T-helper 17 cell (primary cell): ENCODE measurements at places on chromosomes 7 and 10.

DNA sequence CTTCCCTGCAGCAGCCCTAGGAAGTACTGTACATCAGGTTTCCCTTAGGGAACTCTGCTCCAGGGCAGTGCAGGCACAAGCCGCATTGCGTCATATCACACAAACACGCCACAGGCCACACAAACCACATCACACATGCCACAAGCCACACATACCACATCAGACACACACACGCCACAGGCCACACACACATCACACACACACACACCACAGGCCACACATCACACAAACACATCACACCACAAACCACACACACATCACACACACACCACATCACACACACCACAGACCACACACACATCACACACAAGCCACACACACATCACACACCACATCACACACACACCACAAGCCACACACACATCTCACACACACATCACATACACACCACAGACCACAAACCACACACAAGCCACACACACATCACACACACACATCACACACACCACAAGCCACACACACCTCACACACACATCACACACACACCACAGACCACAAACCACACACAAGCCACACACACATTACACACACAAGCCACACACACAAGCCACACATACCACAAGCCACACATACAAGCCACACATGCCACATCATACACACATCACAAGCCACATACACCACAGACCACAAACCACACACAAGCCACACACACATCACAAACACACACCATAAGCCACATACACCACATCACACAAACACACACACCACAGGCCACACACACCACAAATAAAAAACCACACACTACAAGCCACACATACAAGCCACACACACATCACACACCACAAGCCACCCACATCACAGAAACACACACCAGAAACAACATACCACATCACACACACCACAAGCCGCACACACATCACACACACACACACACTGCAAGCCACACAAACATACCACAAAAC, 53.4 kb downstream of the TMEM209 start:
- peak; percentile 40 for DNase-seq

- no peak for DNase-seq
These were observed 48.4 kb upstream of the ARHGAP21 start for GRCh38 chr10:24771943-24772694.

DNA sequence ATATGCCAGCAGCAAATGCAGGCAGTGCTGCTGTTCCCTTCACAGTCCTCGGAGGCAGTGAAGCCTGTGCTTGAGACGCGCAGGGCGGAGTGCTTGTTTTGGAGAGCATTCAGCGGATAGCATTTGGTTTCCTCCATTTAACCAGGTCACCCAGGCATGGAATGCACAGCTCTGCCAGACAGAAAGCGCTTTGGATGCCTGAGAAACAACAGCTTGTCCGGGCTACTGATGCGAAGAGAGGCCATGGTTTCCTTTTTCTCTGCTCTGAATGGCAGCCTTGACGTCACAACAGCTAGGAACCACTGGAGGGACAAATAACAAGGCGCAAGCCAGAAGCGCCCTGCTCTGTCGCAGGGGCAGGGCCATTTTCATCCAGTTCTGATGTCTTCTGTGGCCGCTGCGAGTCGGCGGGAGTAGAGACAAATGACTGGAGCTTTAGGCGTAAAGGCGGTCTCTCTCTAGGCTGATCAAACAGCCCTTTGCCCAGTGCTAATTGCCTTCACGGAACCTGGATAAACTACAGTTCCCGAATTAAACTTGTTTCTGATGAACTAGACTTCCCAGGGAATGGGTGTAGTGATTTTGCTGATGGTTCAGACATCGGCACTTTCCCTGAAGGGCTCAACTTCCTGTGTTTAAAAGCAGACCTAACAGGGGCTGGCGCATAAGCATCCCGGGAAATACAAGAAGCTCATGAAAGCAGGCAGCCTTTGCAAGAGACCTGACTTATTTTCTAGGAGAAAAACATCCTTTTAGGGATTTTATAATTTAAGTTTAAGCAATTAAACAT, 187.6 kb upstream of the KLF14 start:
- no peak for DNase-seq

- DNase-seq: no peak
These were observed 770.4 kb downstream of the TNS3 start for GRCh38 chr7:46811529-46811928.

GRCh38 chr10:77315496-77316129, 322.0 kb downstream of the KCNMA1 start:
- no peak for DNase-seq

- no peak for DNase-seq
These were observed 34.5 kb downstream of the TSPAN14 start for GRCh38 chr10:80488539-80489066.
